Activated CD4-positive, alpha-beta memory T cell treated with anti-CD3 and anti-CD28 coated beads, Interleukin-2, amount 10 ng/mL, durations not matched to agents 7 days and 5 days (primary cell): ENCODE measurements at places on chromosomes 7 and 10. TPM values are rescaled to one million over a fixed set of nuclear protein-coding genes. Genes with fewer than 3 reads are reported as not detected.

Gene OR2A1
- total RNA-seq = 0.05 TPM

Gene SPDYE17
- not detected for total RNA-seq

Gene HMX3
- total RNA-seq = not detected

Gene NEUROD6
- total RNA-seq = not detected

DNA sequence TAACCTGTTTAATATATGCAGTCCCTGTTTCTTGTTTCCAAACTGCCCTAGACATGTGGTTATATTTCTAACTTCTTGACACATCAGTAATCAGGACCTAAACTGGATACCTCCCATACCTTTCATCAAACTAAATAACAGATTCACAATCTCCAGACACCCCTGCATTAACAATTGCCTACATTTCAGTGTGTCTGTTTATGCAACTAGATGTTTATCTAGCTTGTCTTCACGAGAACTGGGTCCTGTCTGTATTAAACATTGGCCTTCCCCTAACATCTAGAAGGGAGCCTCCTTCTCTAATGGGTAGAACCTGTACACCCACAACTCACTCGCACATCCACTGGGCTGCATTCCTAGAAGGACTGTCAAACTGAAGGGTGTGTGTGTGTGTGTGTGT lies 683.7 kb upstream of the FZD8 start:
- no peaks in the 10 kb centered on the region for H3K36me3 ChIP-seq
- DNase-seq = no peak
- H3K27me3 ChIP-seq = no peaks in the 10 kb centered on the region
- H3K27ac ChIP-seq = no peak overlapping the region
- H3K4me3 ChIP-seq = no peak overlapping the region

- H3K27me3 ChIP-seq = no peaks in the 10 kb centered on the region
- no peak for DNase-seq
- no peak overlapping the region for H3K4me3 ChIP-seq
- no peaks in the 10 kb centered on the region for H3K4me1 ChIP-seq
These were observed 654.1 kb downstream of the NRG3 start for GRCh38 chr10:82529062-82529461.

DNA sequence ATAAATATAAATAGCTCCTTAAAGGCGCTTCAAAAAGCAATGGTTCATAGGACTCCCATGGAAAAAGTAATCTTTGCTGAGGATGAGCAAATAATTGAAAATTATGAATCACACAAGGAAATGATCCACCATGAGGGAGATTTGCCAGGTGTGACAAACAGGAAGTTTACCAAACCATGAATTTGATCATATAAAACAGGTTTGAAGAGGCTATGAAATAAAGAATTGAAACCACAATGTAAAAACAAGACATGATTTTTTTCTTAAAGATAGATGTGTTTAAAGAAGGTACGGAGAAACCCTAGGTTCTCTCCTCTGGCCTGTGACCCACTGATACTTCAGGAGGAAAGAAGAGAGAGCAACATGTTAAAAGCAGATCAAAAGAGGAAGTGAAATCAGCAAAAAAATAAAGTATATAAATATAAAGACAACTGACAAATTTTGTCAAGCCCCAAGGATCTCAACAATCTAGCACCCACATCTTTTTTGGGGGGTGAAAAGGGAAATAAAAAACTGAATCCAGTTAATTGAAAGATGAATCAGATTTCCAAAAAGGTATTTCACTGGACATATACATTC lies 111.3 kb upstream of the ASAH2 start:
- no peak overlapping the region for H3K4me3 ChIP-seq
- no peak overlapping the region for H3K27ac ChIP-seq
- no peak for DNase-seq
- peaks cover 43% of the 10 kb centered on the region for H3K36me3 ChIP-seq
- peaks cover 26% of the 10 kb centered on the region for H3K4me1 ChIP-seq

- DNase-seq = no peak
- H3K36me3 ChIP-seq = no peaks in the 10 kb centered on the region
- no peak overlapping the region for H3K4me3 ChIP-seq
- H3K4me1 ChIP-seq = no peaks in the 10 kb centered on the region
These were observed 24.3 kb downstream of the YKT6 start for GRCh38 chr7:44224974-44225565.

GRCh38 chr10:132145521-132146185 lies 41.1 kb upstream of the DPYSL4 start:
- no peaks in the 10 kb centered on the region for H3K27me3 ChIP-seq
- no peak for DNase-seq
- no peak overlapping the region for H3K4me3 ChIP-seq
- no peaks in the 10 kb centered on the region for H3K4me1 ChIP-seq
- no peaks in the 10 kb centered on the region for H3K36me3 ChIP-seq
- no peak overlapping the region for H3K27ac ChIP-seq

DNA sequence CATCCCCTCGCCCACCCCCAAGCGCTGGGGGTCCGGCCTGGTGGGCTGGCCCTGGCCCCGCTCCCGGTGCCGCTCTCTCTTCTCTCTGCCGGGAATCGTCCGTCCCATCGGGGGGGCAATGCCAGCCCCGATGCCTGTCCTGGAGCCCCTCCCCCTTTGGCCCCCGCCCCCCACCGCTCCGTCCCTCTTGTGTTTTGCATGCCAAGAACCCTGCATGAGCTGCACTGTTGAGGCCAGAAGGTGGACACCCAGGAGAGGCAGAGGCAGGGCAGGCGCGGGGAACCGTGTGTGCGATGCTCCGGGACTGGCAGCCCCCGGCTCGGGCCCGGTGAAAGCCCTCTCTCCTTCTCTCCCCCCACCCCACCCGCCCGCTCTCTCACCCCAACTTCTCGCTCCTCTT lies 22.1 kb upstream of the HSPB1 start:
- H3K4me1 ChIP-seq = peaks cover 13% of the 10 kb centered on the region
- no peak overlapping the region for H3K27ac ChIP-seq
- DNase-seq = no peak
- H3K27me3 ChIP-seq = peaks cover 57% of the 10 kb centered on the region

DNA sequence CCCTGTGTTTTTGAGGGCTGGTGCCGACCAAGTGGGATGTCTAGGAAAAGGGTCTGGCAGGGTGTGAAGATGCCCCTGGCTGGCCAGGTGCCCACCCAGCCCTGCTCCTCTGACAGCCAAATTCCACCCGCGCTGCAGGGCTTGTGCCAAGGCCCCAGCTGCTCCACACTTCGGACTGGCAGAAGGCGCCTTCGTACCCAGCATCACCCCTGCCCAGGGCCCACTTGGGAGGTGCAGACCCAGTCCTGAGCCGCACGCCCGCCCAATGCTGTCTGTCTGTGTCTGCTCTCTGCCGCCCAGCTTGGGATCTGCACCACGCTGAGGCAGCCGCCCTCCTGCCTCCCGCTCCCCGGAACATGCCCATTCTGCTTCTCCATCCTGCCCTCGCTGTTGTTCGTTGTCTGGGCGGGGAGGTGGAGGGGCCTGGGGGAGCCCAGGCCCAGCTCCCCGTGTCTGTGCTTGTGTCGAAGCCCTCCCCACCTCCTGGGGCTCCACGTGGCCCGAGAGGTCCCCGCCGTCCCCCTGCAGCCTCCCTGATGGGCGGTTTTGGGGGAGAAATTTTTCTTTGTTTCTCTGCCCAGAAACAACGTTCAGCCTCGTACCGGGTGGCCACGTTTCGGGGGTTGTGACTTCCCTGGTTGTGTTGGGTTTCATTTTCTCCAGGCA lies 36.9 kb upstream of the PPIF start:
- no peaks in the 10 kb centered on the region for H3K27me3 ChIP-seq
- H3K27ac ChIP-seq = no peak overlapping the region
- H3K4me3 ChIP-seq = no peak overlapping the region
- DNase-seq = no peak
